ENCODE measurements at places on chromosomes 11 and 22.
A peak's percentile ranks its signal among the peaks of the same experiment; 100 is the strongest.

DNA sequence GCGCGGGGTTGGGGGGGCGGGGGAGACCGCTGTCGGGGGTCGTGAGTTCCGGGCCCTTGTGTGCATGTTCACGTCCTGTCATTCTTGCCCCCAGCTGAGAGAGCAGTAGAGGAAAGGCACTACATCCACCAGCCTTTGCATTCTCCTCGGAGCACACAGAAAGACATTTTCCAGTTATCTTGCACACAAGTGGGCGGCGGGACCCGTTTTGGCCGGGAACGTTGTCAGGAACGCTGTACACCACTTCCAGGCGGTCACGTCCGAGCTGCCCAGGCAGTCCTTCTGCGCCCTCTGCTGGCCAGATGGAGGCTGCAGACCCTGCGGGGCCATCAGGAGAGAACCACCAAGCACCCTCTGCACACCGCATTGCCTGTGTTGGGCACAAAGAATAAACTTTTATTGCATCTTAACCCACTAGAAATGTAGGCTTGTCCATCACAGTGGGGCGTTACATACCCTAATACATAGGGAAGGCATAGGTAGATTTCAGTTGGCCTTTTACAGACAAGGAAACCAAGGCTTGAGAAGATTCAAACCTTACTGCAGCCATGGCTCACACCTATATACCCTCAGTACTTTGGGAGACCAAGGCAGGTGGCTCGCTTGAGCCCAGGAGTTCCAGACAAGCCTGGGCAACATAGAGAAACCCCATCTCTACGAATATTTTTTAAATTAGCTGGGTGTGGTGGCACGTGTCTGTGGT lies 2.8 kb upstream of the CDKN1C start:
- DNase-seq = peak; percentile 76

DNA sequence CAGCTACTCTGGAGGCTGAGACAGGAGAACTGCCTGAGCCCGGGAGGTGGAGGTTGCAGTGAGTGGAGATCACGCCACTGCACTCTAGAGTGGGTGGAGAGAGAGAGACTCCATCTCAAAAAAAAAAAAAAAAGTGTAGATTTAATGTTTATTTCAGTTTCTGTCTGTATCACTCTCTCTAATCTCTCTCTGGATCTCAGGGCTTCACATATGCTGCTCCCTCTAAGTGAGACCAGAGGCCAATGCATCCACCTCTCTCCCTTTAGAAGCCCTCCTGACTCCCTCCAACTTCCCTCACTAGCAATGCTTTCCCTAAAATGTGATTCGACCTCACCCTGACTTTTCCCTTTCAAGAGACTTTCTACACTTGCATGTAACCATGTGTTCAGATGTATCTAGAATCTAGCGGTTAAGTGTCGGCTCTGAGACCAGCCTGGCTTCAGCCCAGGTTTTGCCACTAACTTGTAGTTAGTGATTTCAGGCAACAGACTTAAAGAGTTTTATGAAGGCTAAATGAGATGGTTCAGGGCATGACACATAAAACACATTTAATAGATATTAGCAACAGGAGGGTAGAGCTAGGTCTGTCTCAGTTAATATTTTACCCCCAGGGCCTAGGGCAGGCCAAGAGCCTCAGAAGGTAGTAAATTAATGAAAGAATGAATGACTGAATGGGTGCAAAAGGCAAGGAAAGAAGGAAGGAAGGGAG lies 364.3 kb downstream of the LARGE1 start:
- no peak for DNase-seq

GRCh38 chr22:29141078-29141688 lies 64.5 kb upstream of the EMID1 start:
- no peak for DNase-seq

DNA sequence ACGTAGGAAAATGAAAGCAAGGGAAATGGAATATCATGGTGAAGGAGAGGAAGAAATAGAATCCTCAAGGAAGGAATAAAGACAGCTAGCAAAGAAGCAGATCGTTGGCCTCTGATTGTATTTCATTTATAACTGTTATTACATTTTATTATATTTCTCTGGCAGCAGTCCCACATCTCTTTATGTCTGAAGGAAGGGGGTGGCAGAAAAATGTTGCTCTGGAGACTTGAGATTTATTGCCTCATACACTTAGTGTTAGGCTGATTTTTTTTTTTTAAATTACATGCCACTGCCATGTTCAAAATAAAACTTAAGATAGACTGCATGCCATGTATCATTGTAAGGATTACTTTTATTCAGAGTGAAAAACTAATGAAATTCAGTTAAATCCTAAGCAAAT lies 971.7 kb upstream of the CHORDC1 start:
- no peak for DNase-seq

DNA sequence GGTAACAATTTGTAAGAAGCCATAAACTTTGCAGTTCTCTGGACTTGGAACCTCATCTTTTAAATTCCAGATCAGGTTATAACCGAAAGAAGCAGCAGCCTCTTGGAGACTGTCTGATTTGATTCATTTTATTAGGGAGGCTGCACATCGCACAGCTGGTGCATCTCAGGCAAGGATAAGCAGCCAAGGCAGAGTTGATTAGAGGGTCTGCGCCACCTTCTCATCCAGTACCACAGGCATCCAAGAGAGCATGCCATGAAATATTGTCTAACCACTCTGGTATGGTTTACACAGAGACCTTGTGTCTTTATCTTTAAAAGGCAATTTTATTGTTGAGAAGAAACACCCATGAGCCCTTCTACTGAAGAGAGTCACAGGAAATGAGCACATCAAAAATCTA lies 16.2 kb upstream of the CWF19L2 start:
- no peak for DNase-seq

DNA sequence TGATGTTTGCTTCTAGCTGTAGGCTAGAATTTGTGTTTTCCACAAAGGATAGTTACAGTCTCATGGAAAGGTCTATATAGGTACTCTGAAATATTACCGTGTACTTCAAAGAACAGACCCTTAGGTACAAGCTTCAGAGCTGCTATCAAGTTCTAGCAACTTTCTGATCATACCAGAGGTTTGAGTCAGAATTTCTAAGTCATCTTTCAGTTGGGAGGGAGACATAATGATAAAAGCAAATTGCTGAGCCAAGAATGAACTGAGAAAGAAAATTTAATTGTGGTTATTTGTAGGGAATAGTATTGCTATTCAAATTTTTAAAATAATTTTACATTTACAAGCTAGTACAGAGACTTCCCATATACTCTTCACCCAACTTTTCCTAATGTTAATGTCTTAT lies 19.9 kb upstream of the ME3 start:
- DNase-seq = no peak

DNA sequence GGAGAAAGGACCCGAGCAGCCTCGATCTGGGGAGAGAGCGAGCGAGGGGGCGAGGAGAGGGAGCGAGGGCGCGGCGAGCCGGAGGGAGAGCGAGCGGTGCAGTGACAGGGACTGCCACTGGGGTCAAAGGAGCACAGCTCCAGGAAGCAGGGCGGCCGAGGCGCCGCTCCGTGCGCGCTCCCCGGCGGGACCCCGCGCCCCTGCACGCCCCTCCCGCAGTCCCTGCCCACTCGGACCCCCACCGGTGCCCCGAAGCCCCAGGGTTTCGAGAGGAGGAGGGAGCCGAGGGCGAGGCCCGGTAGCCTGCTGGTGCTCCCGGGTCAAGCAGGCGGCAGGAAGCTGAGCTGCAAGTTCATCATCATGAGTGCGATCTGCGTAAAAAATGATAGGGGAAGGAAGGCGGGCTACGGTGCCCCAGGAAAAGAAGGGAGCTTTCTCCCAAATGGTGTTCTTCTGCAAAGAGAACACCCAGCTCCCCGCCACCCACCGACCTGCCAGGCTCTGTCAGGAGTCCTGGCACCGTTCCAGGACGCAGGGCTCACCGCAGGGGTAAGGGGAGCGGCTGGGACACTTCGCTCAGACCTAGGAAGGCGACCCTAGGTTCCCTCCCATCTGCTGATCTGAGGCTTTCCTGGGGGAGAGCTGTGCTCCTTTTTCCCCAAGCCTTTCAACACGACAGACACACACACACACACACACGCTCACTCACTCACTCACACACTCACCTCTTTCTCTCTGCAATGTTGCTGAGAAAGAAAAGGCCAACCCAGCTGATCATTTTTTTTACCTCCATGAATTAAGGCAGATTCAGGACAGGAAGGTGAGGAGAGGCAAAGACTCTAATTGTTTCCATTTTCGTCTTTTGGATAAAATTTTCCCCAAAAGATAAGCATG lies at the start of gene MPPED2:
Gene MPPED2 (minus strand): TSS at position 103 of the 894 bp plus-strand sequence. CDS start 5,980 bp downstream, outside the sequence.
- DNase-seq = no peak

DNA sequence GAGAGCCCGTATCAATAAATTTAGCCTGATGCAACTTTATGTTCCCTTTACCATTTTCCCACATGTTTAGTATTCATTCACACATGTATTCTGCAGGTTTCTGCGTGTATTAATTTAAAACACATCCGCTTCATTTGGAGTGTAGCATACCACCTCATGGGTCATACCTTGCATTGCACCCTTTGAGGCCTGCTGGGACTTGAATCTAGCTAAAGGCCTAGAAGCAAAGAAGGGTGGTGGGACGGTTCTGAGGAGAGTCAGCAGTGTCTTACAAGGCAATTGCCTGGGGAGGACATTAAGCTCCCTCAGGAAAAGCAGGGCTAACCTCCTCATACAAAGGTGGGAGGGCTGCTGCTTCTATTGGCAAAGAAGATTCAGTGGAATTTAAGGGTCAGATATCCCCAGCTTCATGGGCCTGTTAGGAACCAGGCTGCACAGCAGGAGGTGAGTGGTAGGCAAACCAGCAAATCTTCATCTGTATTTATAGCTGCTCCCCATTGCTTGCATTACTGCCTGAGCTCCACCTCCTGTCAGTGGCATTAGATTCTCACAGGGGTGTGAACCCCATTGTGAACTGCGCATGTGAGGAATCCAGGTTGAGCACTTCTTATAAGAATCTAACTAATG lies 15.9 kb upstream of the SNX19 start:
- no peak for DNase-seq

DNA sequence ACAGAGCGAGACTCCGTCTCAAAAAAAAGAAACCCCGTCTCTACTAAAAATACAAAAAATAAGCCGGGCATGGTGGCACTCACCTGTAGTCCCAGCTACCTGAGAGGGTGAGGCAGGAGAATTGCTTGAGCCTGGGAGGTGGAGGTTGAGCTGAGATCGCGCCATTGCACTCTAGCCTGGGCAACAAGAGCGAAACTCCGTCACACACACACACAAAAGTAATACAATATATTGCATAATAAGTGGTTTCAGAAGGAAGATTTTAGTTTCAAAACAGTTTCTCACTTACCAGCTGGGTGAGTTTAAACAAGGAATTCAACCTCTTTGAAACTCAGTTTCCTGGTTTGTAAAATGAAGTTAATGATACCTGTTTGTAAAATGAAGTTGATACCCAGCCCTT lies 32.7 kb upstream of the HTR3A start:
- no peak for DNase-seq

GRCh38 chr22:22749167-22749758 lies 104.8 kb downstream of the GGTLC2 start:
- DNase-seq = no peak

- no peak for DNase-seq
These were observed 1.9 kb downstream of the SLC5A1 start for GRCh38 chr22:32044913-32045312.

DNA sequence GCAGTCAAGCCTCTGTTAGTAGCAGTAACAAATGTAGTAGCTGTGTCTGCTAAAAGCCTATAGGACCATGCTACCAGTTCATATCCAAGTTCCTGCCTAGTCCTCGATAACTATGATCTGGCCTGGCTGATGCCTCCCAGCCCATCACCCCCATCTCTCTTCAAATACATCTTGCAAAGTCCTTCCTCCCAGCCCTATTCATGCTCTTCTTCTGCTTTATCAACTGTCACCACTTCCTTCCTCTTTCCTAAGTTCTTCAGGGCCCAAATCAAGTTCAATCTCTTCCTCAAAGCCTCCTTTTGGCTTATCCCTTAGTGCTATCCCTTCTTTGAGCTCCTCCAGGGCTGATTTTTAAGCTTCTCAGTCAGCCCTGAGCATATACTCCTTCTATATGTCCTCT lies 150.9 kb upstream of the THY1 start:
- no peak for DNase-seq

DNA sequence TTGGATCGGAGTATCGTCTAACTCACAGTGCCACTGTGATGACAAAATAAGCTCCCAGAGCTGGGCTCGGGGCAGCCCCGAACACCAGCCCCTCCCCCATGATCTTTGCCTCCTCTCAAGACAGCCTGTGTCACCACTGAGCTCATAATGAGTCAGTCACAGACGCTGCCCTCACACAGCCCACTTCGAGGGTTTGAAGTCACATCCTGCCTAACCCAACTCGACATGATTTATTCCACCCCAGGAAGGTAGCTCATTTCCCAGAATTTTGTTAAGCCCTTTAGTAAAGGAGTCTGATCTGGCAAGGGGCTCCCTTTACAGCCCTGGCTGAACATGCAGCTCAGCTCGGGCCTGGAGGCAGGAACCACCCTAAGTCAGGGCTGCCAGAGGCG lies 22.8 kb downstream of the MYH9 start:
- peak; percentile 76 for DNase-seq

GRCh38 chr11:18235394-18236334 lies 938 bp downstream of the SAA4 start:
- DNase-seq = no peak

DNA sequence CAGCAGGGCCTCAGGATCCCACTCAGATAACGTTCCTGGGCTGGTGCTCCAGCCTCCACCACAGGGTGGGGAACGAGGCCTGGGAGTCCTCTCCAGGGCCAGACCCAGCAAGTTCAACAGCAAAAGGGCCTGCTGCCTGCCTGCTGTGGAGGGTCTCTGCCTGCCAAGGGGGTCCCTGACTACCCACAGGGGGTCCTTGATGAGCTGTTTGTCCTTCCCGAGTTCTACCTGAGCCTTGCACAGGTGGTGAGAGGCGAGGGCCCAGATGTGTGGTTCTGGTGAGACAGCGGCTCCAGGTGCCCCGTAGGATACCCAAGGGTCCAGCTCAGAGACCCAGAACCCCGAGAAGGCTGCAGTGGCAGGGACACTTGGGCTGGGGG lies 4.4 kb downstream of the DUSP8 start:
- no peak for DNase-seq

DNA sequence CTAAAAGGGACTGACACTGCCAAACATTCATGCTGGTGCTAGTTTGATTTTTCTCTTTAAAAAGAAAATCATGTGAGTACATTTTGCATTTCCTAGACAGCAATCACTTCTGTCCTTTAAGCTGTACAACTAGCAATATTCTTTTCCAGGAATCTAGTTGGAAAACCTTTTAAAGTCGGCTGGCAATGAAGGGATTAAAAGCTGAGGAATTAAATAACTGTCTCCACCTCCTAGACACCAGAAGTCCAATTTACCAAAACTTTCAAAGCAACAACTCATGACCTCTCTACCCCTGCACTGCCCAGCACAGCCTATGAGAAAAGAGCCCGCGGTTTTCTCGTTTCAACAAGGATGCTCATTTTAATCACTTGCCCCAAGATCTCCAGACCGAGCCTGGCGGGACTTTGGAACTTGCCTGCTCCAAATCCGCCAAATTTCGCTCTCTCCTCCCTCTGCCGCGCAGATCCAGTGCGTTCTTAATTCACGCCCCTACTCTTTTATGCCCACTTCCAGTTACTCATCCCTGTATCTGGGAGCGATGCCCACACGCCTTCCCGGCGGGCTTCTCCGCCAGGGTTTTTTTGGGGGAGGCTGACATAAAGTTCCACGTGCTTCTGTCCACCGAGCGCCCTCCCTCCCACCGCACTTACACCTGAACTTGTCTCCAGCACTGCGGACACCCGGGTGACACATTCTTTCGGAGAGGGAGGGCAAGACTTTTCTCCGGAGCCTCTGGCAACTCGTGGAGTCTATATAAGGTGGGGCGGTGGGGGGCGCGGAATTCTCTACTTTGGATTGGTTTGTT lies 2.5 kb downstream of the MPPED2 start:
- no peak for DNase-seq

- DNase-seq = no peak
These were observed 17.3 kb downstream of the RPL27A start for GRCh38 chr11:8699903-8700302.

- DNase-seq = no peak
These were observed 83.0 kb downstream of the TMPRSS5 start for GRCh38 chr11:113623114-113623513.
